NCI-H187 (cell line): ENCODE measurements at places on chromosomes 2 and 18.
A peak's percentile ranks its signal among the peaks of the same experiment; 100 is the strongest.

DNA sequence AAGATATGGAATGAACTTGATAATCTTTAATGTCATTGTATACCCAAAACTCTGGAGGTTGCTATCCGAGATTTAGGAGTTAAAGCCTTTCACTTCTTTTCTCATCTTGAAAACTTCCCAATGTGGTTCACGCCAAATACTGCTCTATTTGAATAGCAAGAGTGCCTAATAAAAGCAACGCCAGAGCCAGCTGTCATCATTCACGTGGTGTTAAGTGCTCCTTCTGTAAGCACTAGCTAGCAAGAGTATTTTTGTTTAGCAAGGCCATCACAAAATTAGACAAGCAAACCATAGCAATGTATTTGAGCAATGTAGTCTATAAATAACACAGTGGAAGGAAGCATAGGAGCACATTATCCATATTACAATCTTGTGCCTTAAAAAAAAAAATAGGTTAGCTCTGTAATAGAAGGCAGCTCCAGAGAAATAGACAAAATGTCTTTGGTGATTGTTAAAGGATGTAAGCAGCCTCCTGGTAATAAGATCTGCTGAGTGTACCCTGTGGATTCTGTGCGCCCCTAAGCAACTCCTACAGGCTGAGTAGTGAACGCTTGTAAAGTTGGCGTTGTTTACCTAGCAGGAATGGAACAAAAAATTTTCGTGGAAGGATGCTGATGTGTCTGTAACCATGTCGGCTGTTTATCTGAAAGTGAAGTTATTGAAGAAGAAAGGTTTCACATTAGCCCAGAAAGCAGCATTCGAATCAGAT, 518.0 kb downstream of the CNTNAP5 start:
- DNase-seq, result peak; percentile 3

- no peak for DNase-seq
Observed at GRCh38 chr2:23283-23682, 23.0 kb downstream of the FAM110C start.

DNA sequence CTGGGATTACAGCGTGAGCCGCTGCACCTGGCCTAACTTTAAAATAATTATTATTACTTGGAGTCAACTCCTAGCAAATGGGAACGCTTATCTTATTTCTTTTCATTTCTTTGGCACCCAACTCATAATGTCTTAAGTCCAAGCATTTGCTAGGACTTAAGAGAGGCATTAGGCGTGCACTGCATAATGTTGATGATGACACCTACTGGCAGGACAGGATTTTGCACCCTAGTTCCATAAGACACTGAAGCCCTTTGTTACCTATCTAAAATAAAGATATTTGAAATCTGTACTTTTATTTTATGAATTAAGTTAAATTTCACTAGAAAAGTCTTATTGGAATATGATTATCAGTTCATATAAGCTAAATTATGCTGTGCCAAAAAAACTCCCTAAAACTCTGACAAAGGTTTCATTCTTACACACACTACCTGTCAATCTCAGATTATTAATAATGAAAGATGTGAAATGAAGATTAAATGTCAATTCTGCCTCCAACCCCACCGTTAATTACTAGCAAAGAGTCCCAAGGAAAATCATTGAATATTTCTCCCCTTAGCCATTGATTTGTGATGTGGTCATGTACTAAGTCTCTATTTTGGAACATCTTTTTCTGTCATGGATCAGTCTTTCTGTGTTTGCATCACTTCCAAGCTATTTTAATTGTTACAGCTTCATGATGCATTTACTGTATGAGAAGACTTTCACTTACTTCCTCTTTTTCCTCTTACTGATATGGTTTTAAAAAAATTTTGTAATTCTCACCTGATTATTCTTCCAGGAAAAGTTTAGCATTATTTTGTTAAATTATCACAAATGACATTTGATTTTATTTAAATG, 12.7 kb upstream of the CDH2 start:
- peak; percentile 3 for DNase-seq

GRCh38 chr2:105521176-105521575, 122.3 kb upstream of the FHL2 start:
- no peak for DNase-seq

DNA sequence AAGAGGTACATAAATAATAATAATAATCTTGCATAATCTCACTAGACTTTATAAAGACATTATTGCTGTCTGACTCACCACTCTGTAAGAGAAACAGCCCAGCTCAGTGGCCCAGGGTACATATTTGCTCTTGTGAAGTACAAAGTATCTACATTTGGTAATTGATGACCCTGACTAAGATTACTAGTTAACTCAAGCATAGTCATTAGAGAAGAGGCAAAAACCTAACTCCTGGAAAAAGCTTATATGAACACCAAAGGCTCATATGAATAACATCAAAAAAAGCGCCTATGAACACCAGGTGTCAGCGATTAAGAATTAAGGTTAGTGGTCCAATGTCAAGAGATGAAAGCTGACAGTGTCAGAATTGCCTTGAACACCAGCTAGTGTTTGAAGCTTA, 38.4 kb downstream of the RAD51AP2 start:
- DNase-seq, result no peak

DNA sequence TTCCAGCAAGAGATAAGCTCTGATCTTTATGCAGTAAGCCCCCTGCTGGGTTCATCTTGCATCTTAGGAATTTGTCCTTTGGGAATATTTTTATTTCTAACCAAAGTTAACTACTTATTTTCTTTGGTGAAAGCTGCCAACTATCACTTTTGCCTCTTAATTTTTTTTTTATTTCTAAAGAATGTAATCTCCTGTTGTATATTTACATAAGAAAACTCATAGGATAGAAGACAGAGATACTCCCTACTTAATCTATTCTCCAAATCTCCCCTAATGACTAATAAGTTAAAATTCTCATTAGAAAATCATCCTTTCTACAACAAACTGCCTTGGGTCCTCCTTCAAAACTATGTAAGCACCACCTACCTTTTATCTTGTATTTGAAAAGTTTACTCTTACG, 612.2 kb upstream of the SLC39A10 start:
- DNase-seq, result no peak

DNA sequence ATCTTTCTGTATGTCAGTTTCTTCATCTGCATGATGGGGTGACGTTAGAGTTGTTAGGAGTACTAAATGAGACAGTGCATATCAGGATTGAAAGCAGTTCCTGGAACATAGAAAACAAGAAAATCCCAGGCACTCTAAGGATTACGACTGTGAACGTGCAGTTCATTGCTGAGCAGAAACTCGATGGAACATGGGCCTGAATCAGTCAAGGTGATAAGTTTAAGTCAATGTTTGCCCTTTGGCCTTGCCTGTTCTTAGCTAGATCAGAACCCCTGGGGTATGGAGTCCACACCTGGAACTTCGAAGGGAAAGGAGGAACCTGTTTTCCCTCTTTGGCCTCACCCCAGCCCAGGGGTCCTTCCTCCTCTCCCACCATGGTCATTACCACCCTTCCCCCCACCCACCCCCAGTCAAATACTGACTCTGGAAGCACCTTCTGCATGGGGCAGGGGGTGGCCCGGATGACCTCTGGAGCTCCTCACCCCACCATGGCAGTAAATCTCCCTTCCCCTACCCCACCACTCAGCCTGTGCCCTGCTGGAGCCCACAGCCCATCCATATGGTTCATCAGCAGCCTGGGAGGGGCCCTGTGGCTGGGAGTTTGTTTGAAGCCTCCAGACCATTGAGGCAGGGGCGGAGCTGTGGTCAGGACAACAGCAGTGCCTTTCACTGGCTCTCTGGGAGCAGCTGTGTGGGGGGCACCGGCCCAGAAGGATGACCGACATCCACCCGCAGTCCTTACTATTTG, 164.1 kb downstream of the SMAD7 start:
- no peak for DNase-seq

- DNase-seq, result no peak
Observed at GRCh38 chr2:54541995-54542394, 85.9 kb downstream of the SPTBN1 start.

- DNase-seq, result no peak
Observed at GRCh38 chr2:42922790-42923579, 130.6 kb upstream of the HAAO start.

GRCh38 chr2:166104773-166105172, 23.0 kb downstream of the SCN1A start:
- no peak for DNase-seq
